Left forelimb (tissue), 1 donor: ENCODE measurements at places on chromosomes 2 and 18.

GRCh38 chr2:180124273-180125139 lies 117.4 kb upstream of the CWC22 start:
- DNase-seq, result no peak

DNA sequence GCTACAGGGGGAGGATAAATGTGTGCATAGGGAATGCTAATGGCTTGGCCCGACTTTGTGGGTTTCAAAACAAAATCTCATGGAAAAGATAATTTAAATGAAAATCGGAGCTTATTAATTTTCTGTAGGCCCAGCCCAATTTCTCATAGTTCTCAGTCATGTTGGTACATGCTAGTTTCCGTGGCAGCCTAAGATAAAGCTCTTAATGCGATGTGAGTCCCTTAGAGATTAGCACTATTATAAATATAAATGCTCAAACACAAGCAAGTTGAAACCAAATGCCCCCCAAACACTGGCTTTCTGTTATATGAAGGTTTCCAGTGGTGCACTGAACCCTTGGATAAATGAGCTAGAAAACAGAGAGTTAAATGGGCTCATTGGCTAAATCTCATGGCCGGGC lies 168.0 kb downstream of the BCL2 start:
- DNase-seq, result no peak

GRCh38 chr18:31030574-31031278 lies 11.8 kb downstream of the DSC3 start:
- no peak for DNase-seq

- peak; percentile 9 for DNase-seq
Measured at GRCh38 chr2:71892423-71892730, 255.3 kb downstream of the CYP26B1 start.

GRCh38 chr2:144983107-144983506 lies 463.2 kb upstream of the ZEB2 start:
- no peak for DNase-seq

- DNase-seq, result no peak
Measured at GRCh38 chr2:208255557-208256106, 761 bp upstream of the IDH1 start.

DNA sequence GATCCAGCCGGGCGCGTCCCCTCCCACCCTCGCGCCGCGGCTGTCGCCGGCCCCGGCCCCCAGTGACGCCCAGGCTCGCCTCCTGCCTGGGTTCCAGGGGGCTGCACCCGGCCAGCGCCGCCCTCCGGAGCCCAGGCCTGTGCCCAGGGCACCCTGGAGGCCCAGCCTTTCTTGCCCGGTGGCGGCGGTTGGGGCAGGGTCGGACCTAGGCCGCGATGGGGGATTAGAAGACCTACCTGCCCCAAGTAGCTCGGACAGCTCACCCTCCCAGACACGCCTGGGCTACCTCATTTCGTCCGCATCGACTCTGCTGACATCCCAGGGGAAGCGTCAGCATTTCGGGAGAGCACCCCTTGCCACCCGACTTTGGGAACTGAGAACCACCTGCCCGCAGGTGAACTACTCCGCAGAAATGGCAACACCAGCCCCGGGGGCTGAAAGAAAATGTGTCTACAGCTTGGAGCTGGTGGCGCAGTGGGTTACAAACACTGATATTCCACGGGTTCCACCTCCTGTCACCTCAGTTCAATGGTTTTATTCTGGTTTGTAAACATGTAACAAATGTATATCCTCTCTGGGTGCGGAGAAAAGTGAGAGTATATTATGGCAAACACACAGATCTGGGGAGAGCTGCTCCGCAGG lies 834 bp upstream of the ARL4C start:
- DNase-seq, result no peak

DNA sequence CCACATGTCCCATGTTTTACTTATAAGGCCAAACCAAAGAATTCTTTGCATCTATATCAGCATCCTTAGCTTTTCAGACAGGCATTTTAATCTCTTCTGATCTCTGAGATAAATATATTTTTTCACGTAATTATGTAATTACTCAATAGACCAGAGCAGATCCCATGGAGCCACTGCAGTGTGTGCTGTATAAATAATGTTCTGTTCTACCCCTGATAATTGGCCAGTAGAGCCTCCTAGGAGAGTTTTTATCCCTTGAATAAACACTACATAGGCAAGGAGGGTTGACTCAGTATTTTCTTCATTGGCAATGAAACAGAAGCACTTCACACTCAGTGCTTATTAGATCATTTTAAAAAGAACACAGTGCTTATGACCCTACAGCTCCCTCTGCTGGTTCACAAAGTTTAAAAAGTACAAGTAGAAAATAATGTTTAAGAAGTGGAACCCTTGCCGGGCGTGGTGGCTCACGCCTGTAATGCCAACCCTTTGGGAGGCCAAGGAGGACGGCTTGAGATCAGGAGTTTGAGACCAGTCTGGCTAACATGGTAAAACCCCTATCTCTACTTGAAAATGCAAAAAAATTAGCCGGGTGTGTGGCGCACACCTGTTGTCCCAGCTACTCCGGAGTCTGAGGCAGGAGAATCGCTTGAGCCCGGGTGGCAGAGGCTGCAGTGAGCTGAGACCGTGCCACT lies 91.9 kb downstream of the PPP1R1C start:
- DNase-seq, result no peak

- DNase-seq, result no peak
Measured at GRCh38 chr2:113755035-113755834, 1.2 kb downstream of the SLC35F5 start.

GRCh38 chr18:11154368-11154989 lies 5.1 kb upstream of the PIEZO2 start:
- DNase-seq, result no peak

DNA sequence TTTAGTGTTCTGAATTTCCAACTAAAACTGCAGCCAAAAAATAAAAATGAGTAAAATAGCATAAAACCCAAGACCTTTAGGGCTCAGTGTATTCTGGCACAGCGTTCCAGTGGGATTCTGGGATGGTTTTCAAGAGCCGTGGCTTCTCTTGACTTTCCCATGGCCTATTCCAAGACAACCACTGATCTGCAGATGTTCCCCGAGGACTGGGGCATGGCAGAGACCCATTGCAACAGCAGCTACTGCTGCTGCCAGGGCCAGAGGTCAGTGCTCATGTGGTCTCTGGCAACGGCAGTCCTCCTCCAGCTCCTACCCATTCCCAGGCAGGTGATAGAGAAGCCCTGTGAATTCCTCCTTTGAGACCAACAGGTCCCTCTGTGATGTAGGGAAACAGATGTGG lies 26.8 kb downstream of the TNP1 start:
- DNase-seq, result no peak

- no peak for DNase-seq
Measured at GRCh38 chr18:65610939-65611338, 139.9 kb upstream of the CDH7 start.

GRCh38 chr18:36176711-36177110 lies 10.6 kb upstream of the MOCOS start:
- no peak for DNase-seq

DNA sequence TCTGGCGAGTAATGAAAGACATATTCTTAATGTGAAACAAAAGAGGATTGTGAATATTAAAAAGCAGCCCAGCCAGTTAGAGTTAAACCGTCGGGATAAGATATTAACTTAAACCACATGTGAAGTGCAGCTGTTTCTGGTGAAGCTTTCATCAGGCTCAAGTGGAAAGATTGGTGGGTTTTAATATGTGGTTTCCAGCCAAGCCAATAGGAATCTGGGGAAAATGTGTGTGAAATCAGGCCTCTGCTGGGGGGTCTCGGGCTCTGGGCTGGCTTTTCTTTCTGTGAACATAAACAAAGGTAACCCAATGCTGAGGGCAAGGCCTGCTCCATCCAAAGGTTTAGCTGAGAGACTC lies 279.6 kb downstream of the SLC4A3 start:
- DNase-seq, result peak; percentile 74
